ENCODE measurements at places on chromosomes 5 and 9. TPM values are rescaled to one million over a fixed set of nuclear protein-coding genes. Genes with fewer than 3 reads are reported as not detected.

The SMU1 gene
- 23.0 TPM for total RNA-seq

The GZMA gene
- not detected for total RNA-seq

DNA sequence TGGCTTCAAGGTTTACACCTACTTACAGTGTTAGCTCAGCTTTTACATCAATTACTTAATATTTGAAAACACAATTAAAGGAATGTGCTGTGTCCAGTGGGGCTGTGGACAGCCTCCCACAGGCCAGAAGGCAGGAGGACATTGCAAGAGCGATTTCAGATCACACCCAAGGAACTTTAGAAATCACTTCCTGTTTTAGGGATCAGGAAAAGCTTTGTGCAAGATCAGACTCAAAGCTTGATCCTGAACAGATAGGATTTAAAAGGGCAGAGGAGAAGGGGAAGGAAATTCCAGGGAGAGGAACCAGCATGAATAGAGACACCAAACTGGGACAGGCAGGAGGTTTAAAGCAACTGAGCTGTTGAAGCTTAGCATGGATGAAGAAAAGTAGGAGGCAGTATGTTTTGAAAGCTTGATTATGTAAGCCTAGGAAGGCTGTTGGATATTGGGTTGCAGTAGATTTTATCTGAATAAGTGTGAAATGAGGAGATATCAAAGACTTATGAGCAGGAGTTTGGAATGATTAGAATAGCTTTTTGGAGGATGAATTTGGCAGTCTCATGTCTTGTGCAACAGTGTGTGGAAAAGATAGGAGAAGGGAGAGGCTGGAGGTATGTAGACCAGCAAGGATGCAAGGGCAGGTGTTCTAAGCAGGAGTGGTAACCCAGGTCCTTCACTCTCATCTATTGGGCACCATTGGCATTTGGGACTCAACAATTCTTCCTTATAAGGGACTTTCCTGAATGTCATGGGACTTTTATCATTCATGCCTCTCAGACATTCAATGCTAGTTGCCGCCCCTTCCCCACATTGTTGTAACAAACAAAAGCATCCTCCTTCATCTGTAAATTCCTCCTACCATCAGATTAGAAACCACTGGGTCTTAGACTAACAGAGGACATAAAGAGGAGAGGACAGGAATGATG, 123.5 kb downstream of the TARS1 start:
- DNase-seq, result no peak
- H3K4me1 ChIP-seq, result peaks cover under 1% of the 10 kb centered on the region
- H3K27me3 ChIP-seq, result no peaks in the 10 kb centered on the region
- no peaks in the 10 kb centered on the region for H3K36me3 ChIP-seq

The SLC6A7 gene
- total RNA-seq, result not detected

DNA sequence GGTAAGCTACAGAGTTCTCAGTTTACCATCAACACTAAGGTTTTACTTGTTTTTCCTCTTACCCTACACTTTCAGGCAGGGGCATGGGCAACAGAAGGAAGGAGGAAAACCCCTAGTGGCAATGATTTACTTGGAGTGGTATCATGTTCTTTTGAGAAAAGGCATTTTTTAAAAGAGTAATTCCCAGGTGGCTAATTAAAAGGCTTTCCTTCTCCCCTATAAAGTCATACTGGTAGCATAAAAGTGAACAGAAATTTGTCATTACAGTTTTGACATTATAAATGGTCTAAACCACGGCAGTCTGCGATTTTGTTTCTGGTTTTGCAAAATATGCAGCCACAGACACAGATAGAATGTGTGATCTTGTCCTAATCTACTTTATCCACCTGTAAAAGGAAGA, 30.9 kb upstream of the OR2K2 start:
- no peak for DNase-seq
- H3K27me3 ChIP-seq, result no peaks in the 10 kb centered on the region
- H3K4me3 ChIP-seq, result no peak overlapping the region

GRCh38 chr5:11075035-11075805, 314.2 kb upstream of the DAP start:
- H3K27ac ChIP-seq, result no peak overlapping the region
- no peaks in the 10 kb centered on the region for H3K4me1 ChIP-seq
- no peaks in the 10 kb centered on the region for H3K36me3 ChIP-seq
- peaks cover 3% of the 10 kb centered on the region for H3K27me3 ChIP-seq

DNA sequence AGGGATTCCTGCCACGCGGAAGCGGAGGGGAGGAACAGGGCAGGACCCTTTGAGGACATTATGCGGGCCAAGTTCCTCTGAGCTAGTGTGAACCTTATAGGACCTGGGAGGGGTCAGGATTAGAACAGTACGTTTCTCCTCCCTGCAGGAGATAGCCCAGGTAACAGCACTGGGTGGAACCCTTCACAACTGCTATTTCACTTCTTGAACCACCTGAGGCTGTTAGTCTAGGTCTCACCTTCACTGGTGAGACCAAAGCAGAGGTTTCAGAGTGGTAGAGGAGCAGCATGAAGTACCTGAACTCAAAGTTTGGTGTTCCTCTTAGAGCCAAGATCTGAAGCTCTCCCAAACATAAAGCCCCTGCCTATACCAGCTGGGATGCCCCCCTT, 832 bp downstream of the EIF4EBP3 start:
- peak overlapping the region; percentile 74 for H3K4me3 ChIP-seq
- peak overlapping the region; percentile 93 for H3K27ac ChIP-seq
- H3K36me3 ChIP-seq, result peaks cover 36% of the 10 kb centered on the region
- no peaks in the 10 kb centered on the region for H3K27me3 ChIP-seq
- no peak for DNase-seq

The MSMP gene
- total RNA-seq, result not detected

GRCh38 chr5:137329586-137330296, 169.4 kb downstream of the SPOCK1 start:
- no peak overlapping the region for H3K27ac ChIP-seq
- no peak overlapping the region for H3K4me3 ChIP-seq
- no peaks in the 10 kb centered on the region for H3K27me3 ChIP-seq
- H3K4me1 ChIP-seq, result peaks cover 3% of the 10 kb centered on the region

DNA sequence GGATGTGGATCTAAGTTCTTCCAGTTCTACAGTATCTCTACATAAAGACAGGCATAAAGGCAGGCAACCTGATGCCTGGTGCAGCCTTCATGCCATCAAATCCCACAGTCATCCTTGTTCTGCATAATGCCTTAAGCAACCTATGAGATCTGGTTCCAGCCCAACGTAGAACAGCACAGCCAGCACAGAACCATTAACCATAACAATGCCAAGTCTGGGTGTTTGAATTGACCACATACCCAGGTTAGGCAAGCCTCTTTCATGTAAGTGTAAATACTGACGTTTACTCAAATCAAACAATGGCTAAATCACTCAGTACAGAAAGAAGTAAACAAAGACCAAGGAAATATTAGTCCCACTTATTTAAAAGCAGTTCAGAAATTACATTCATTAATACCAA, 195.0 kb downstream of the ADAMTSL1 start:
- H3K4me3 ChIP-seq, result no peak overlapping the region
- peaks cover 27% of the 10 kb centered on the region for H3K4me1 ChIP-seq
- no peaks in the 10 kb centered on the region for H3K27me3 ChIP-seq
- no peak overlapping the region for H3K27ac ChIP-seq
- no peak for DNase-seq
- H3K36me3 ChIP-seq, result no peaks in the 10 kb centered on the region

DNA sequence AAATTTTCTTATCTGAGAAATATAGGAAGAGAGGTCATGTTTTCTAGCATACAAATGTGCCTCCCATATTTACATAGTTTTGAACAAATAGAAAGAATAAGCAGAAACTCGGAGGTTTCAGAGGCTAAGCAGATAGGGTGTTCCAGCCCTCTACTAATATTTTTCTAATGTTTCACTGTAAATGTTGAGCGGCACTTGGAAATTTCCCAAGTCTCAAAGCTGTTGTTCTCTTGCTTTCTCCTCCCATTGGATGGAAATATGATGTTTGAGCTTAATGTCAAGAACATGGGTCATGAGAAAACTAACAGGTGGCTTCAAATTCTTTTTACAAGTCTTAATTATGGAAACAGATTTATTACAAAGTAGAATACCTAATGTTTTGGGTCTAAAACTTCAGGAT, 5.1 kb downstream of the SPINK1 start:
- peaks cover 36% of the 10 kb centered on the region for H3K27me3 ChIP-seq
- no peaks in the 10 kb centered on the region for H3K36me3 ChIP-seq
- no peak overlapping the region for H3K4me3 ChIP-seq
- DNase-seq, result no peak
- no peak overlapping the region for H3K27ac ChIP-seq

The SLC6A19 gene
- not detected for total RNA-seq

GRCh38 chr5:172943906-172944305, 15.3 kb upstream of the RPL26L1 start:
- no peak overlapping the region for H3K27ac ChIP-seq
- H3K36me3 ChIP-seq, result peaks cover 14% of the 10 kb centered on the region
- no peak for DNase-seq
- H3K27me3 ChIP-seq, result no peaks in the 10 kb centered on the region
- no peak overlapping the region for H3K4me3 ChIP-seq

GRCh38 chr9:89774858-89775370, 170.1 kb downstream of the GADD45G start:
- H3K27me3 ChIP-seq, result no peaks in the 10 kb centered on the region
- no peaks in the 10 kb centered on the region for H3K4me1 ChIP-seq
- no peak for DNase-seq
- no peak overlapping the region for H3K4me3 ChIP-seq

DNA sequence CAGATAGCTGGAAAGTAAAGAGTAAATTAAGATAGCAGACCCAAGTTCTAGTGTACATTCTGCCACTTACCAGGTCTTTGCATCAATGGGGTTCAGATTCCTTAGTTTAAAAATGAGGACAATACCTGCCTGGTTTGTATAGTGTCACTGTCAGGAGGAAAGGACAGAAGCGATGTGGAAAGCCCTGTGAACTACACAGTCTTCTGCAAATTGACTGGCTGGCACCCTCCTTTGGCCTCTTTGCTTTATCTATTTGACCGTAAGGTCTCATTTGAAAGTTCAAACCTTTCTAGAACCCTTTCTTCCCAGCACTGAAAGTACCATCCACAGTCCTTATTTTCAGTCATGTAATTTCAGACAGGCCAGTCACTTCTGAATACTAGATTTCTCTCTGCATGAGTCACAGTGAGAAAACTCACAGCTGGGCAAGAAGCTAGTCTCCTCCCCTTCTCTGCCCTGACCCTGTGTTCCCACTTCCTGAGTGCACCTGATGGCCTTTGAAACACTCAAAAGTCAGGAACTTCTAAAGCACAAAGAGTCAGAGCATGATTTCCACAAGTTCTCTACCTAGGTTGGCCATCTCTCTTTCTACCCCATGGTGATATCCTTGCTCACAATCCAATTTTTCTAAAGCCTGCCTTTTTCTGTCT, 91.3 kb upstream of the RASEF start:
- no peak for DNase-seq
- H3K4me3 ChIP-seq, result no peak overlapping the region
- no peaks in the 10 kb centered on the region for H3K4me1 ChIP-seq
- H3K27ac ChIP-seq, result no peak overlapping the region

- no peak overlapping the region for H3K4me3 ChIP-seq
- H3K27me3 ChIP-seq, result peaks cover 28% of the 10 kb centered on the region
- H3K27ac ChIP-seq, result no peak overlapping the region
Observed at GRCh38 chr5:128925973-128926372, 39.3 kb upstream of the SLC27A6 start.

The CNTLN gene
- 14.6 TPM for total RNA-seq

DNA sequence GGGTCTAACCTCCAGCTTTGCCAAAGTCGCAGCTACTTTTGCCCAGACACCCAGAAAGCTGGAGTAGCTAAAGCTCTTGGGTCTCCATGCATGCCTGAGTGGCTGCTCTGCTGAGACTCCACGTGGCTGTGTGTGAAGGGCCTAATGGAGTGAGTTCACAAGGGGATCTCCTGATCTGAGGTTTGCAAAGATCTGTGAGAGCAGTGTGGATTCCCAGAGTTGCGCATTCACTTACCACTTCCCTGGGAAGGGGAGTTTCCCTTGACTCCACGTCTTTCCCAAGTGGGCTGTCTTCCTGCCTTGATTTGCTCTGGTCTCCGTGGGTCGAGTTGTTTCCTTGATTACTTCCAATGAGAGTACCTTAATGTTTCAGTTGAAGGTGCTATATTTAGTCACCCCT, 17.6 kb upstream of the CDKN2B start:
- H3K4me1 ChIP-seq, result peaks cover 13% of the 10 kb centered on the region
- H3K27me3 ChIP-seq, result peaks cover 6% of the 10 kb centered on the region
- no peak overlapping the region for H3K27ac ChIP-seq
- peaks cover 7% of the 10 kb centered on the region for H3K36me3 ChIP-seq
- H3K4me3 ChIP-seq, result no peak overlapping the region

The HARS2 gene
- total RNA-seq, result 27.2 TPM

DNA sequence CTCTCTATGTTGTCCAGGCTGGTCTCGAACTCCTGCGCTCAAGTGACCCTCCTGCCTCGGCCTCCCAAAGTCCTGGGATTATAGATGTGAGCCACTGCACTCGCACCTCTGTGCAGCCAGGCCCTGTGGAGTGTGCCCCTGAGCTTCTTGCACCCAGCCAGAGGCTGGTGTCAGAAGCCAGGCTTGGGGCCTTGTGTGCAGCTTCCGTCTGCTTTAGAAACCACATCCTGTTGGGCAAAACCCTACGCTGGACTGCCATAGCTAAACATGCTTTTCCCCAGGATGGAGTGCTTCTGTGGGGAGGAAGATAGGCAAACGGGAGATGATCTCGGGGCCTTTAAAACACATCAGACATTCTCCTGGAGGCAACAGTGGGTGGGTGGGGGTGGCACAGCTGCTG, 40.1 kb downstream of the PRRT1B start:
- DNase-seq, result no peak
- no peak overlapping the region for H3K27ac ChIP-seq
- no peaks in the 10 kb centered on the region for H3K4me1 ChIP-seq
- no peak overlapping the region for H3K4me3 ChIP-seq
- no peaks in the 10 kb centered on the region for H3K27me3 ChIP-seq
- H3K36me3 ChIP-seq, result peaks cover 27% of the 10 kb centered on the region

DNA sequence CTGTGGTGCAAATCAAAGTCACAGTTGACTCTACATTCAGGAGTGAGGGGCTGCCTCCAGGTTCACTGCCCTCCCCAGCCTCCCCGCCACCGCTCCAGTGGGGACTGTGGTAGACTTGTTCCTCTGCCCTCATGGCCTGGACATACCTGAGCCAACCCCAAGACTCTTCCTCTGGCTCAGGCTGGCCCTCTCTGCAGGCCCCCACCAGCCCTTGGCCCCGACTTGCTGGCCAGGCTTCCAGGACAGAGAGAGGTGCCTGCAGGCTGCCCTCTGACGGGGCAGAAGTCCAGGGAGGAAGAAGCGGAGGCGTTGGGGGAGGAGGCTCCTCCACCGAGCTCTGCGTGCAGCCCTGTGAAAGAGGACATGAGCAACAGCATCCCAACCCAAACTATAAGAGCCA, 2.8 kb upstream of the SARDH start:
- peak; percentile 73 for DNase-seq
- peaks cover 14% of the 10 kb centered on the region for H3K27me3 ChIP-seq

GRCh38 chr5:168334695-168335094, 43.2 kb downstream of the WWC1 start:
- H3K27ac ChIP-seq, result peak overlapping the region; percentile 50
- no peak overlapping the region for H3K4me3 ChIP-seq
- DNase-seq, result no peak

GRCh38 chr9:120450916-120451315, 129.1 kb downstream of the CDK5RAP2 start:
- DNase-seq, result no peak
- H3K27me3 ChIP-seq, result no peaks in the 10 kb centered on the region
- peaks cover 22% of the 10 kb centered on the region for H3K4me1 ChIP-seq
- H3K36me3 ChIP-seq, result peaks cover 22% of the 10 kb centered on the region
- H3K27ac ChIP-seq, result no peak overlapping the region
- H3K4me3 ChIP-seq, result no peak overlapping the region
